NCI-H526 treated with DMSO at 0.1 percent for 48 hours (cell line): ENCODE measurements at places on chromosomes 4 and X.

- DNase-seq, result no peak
Observed at GRCh38 chr4:112379306-112379705, 82.1 kb downstream of the ALPK1 start.

- DNase-seq, result no peak
Observed at GRCh38 chr4:80309294-80310004, 26.1 kb upstream of the CFAP299 start.

DNA sequence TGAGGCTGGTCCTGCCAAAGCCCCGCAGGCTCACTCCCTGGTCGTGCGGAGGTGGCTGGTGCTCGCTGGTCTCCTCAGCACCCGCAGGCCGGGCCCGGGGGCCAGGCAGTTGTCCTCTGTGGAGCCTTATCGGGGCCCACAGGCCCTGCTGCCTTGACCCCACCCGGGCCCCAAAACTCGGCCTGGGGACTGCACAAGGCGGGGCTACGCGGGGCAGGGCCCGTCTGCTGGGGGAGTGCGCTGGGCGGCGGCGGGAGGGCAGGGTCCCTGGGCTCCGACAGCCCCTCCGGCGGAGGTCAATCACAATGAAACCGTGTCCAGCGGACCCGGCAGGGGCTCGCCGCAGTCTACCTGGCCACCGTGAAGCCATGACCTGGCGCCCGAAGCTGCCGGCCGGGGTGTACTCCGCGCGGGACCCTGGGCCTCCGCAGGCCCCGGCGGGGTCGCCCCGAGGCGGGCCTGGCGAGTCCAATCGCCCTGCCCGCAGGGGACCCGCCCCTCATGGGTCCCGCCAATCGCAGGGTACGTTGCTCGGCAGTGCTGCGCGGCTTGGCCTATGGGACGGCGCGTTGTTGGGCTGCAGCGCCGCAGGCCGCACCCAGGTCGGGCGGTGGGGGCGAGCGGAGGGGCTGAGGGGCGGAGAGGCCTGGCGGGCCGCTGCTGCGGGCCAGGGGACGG lies at the start of gene ADD1:
Gene ADD1 (plus strand): TSS at position 582 of the 678 bp plus-strand sequence. CDS start 32,072 bp downstream, outside the sequence.
- DNase-seq, result peak; percentile 72

GRCh38 chr4:122639181-122639580 lies 18.3 kb upstream of the IL21 start:
- DNase-seq, result no peak

- DNase-seq, result no peak
Observed at GRCh38 chr4:108043526-108043925, 53.8 kb downstream of the HADH start.

DNA sequence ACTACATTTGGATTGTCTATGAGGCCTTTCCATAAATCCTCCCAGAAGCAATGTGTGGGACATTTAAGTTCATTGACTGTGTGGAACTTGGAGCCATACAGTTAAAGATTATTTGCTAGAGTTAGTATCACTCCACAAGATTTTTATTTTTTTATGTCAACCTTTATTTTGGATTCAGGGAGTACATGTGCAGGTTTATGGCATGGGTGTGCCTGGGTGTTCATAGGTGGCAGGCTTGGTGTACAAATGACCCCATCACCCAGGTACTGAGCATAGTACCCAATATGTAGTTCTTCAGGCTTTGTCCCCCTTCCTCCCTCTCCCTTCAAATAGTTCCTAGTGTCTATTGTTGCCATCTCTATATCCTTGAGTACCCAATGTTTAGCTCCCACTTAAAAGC lies 199.8 kb upstream of the ZFP42 start:
- DNase-seq, result no peak

DNA sequence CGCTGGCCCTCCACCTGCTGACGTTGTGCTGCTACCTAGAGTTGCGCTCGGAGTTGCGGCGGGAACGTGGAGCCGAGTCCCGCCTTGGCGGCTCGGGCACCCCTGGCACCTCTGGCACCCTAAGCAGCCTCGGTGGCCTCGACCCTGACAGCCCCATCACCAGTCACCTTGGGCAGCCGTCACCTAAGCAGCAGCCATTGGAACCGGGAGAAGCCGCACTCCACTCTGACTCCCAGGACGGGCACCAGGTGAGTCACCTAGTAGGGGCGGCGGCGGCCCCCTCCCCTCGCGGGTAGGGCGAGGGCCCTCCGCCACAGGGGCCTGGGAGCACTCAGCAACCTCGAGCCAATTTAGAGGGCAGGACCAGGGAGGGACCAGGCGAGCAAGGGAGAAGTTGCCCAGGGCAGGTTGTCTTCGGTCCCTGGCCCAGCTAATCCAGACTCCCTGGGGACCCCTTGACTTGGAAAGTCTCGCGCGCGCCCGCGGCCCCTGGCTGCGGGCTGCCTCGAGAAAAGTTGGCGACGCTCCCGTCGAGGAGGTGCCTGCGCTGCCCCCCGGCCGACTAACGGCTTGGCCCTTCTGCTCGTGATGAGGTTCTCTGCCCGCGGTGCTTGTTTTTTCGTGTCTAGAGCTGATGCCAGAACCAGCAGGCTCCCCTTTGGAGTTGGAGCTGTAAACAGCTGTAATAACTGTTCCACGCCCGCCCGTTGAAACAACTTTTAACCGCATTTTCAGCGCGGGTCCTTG lies 717 bp downstream of the EDA start:
- no peak for DNase-seq
